ENCODE measurements at places on chromosomes 4 and X. TPM values are rescaled to one million over a fixed set of nuclear protein-coding genes. Genes with fewer than 3 reads are reported as not detected.
A peak's percentile ranks its signal among the peaks of the same experiment; 100 is the strongest.

DNA sequence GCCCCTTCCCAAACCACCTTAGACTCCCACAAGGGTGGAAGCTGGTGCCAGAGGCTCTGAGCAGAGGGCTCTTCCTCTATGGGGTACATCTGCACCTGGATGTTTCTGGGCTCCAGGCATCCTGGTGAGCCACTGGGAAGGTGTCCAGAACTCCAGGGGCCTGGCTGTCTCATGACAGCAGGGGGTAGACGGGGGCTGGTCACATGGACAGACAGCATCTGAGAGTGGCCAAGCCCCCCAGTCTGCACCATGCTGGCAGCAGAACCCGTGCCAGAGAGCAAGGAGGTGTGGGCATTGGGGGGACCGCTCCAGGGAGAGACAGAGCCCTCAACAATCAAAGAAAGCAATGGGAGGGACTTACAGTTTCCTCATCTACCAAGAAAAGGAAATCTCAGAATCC is 39.5 kb downstream of the ZFYVE28 start:
- DNase-seq, result no peak
- H3K4me1 ChIP-seq, result no peaks in the 10 kb centered on the region
- H3K27ac ChIP-seq, result no peak overlapping the region
- no peaks in the 10 kb centered on the region for H3K36me3 ChIP-seq
- H3K27me3 ChIP-seq, result no peaks in the 10 kb centered on the region
- no peak overlapping the region for H3K4me3 ChIP-seq

DNA sequence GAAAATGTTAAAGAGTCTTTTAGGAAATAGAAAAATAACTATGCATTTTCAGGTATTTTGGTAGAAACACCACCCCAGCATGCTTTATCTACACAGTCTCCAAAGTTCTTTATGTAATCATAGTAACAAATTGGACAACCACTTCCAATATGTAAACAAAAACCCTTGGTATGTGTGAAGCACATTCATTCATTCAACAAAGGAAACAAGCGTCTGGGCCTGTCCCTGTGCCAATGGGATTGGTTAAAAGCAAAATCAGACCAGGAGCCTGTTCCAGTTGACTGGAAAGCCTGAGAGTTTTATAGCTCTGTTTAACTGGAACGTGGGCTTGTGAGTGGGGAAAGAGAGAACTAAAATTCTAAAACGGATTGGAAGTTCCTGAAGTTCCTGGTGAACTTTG is 41.3 kb upstream of the TENM3 start:
- no peak overlapping the region for H3K4me3 ChIP-seq
- H3K27me3 ChIP-seq, result no peaks in the 10 kb centered on the region
- H3K36me3 ChIP-seq, result no peaks in the 10 kb centered on the region
- no peak overlapping the region for H3K27ac ChIP-seq
- H3K4me1 ChIP-seq, result no peaks in the 10 kb centered on the region

DNA sequence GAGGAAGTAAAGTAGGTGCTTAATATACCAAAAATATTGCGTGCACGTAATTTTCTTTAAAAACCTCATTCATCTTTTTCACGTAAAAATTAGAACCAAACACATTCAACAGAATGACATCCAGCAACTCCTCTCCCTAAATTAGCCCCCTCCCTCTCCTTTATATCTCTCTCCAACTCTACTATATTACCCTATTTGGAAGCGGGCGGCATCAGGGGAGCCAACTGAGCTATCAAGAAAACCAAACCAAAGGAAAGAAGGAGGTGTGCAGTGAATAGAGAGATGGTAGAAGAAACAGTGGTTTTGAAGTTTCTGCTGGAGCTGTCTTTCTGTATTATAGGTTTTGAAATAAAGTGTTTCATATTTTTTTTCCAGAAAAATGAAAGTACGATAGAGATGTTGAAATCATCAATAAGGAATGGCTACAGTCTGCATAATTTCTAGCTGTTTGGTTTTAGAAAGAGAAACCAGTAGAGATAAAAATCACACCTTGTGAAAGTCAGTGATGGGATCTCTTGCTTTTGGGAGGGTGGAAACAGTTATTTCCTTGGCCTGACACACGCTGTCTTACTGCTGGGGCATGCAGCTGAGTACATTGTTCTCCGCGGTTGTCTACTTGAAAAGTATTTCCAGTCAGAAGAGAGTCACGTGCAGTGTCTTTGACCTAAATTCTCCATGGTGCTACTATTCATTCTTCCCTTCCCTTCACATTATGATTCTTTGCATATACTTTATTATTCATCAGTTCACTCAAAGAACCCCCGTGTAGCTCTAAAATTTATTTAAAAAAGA is 94.1 kb upstream of the WDR17 start:
- no peaks in the 10 kb centered on the region for H3K4me1 ChIP-seq
- H3K4me3 ChIP-seq, result no peak overlapping the region
- no peak overlapping the region for H3K27ac ChIP-seq
- DNase-seq, result no peak
- no peaks in the 10 kb centered on the region for H3K36me3 ChIP-seq

Gene USP27X
- 4.3 TPM for total RNA-seq

DNA sequence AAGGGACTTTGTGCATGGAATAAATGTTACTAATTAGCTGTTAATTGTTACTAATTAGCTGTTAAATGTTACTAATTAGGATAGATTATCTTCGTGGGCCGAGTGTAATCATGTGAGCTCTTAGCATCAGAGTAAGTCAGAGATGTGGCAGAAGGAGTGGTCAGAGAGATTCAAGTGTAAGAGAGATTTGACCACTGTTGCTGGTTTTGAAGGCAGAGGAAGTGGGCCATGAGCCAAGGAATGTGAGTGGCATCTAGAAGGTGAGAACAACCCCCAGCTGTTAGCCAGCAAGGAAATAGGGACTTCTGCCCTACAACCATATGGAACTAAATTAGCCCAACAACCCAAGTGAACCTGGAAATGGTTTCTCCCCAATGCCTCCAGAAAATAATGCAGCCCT is 28.2 kb downstream of the ODAPH start:
- no peak overlapping the region for H3K27ac ChIP-seq
- no peaks in the 10 kb centered on the region for H3K36me3 ChIP-seq
- no peak for DNase-seq
- H3K27me3 ChIP-seq, result no peaks in the 10 kb centered on the region
- no peaks in the 10 kb centered on the region for H3K4me1 ChIP-seq
- no peak overlapping the region for H3K4me3 ChIP-seq

DNA sequence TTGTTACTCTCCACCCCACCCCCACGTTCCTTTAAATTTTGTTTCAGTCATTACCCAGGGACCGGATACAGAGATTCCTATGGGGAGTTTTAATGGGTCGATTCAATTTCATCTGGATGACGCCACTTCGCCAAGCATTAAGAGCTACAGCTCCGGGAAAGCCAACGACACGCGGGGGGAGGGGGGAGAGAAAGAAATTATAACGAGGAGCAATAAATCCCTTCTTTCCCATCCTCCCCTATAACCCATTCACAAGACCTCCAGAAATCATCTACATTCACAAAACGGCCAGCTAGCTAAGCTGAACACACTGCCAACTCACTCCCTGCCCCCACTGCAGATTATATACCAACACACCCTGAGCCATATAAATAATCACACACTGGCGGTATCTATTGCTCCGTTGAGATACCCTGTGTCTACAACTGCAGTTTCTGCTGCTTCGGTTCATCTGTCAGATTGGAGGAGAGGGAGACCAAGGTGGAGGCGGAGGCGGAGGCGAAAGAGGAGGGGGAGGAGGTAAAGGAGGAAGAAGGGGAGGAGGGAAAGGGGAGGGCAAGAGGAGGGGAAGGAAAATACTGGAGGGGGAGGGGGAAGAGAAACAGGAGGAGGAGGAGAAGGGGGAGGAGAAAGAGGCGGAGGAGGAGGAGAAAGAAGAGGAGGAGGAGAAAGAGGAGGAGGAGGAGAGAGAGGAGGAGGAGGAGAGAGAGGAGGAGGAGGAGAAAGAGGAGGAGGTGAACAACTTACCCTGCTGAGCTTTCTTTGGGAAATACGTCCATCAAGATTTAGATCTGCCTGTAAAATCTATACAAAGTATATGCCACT is 113.9 kb upstream of the VAMP7 start:
- DNase-seq, result peak; percentile 78
- no peaks in the 10 kb centered on the region for H3K27me3 ChIP-seq
- H3K27ac ChIP-seq, result peak overlapping the region; percentile 49
- no peaks in the 10 kb centered on the region for H3K36me3 ChIP-seq

GRCh38 chr4:6002926-6003325 is 15.3 kb downstream of the C4orf50 start:
- peak; percentile 5 for DNase-seq
- H3K27me3 ChIP-seq, result peaks cover 13% of the 10 kb centered on the region
- H3K27ac ChIP-seq, result no peak overlapping the region
- H3K4me3 ChIP-seq, result no peak overlapping the region

DNA sequence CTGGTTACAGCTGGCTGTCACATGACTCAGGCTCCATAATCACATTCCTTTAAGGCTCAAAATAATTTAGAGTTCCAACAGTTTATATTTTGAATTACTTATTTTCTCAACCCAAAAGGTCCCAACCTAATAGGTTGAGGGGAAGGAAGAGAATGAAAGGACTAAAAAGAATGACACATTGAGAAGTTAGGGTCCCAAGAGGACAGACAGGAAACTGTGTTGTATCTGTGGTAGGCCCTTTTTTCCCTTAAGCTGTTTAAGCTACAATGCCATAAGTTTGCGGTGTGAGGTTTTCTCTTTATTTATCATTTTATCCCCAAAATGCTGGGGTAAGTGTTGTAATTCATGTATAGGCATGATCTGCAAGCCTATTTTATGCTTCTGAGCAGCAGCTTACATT is 290.2 kb downstream of the ZNF674 start:
- H3K36me3 ChIP-seq, result no peaks in the 10 kb centered on the region
- no peak for DNase-seq
- H3K27ac ChIP-seq, result no peak overlapping the region
- no peaks in the 10 kb centered on the region for H3K4me1 ChIP-seq
- no peak overlapping the region for H3K4me3 ChIP-seq

DNA sequence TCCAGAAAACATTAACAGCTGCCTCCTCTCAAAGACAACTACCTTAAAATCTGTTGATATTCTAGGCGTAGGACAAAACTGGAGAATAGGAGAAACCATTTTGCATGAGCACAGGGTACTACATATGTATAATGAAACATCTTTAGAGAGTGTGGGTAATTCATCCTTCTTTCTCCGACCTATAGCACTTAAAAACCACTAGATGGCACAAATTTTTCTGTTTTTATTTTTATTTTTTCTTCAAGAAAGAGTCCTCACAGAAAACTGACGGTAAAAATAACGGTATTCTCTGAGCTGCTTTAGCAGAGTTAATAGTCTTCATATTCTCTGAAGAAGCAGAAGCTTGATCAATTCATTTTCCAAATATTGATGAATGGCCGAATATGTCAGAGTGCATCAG is 14.6 kb downstream of the SMIM31 start:
- no peak overlapping the region for H3K4me3 ChIP-seq
- DNase-seq, result no peak
- no peak overlapping the region for H3K27ac ChIP-seq
- H3K27me3 ChIP-seq, result no peaks in the 10 kb centered on the region
- H3K4me1 ChIP-seq, result no peaks in the 10 kb centered on the region

- no peak for DNase-seq
- H3K27ac ChIP-seq, result no peak overlapping the region
- no peaks in the 10 kb centered on the region for H3K36me3 ChIP-seq
- H3K4me1 ChIP-seq, result no peaks in the 10 kb centered on the region
- no peaks in the 10 kb centered on the region for H3K27me3 ChIP-seq
Observed at GRCh38 chr4:60652933-60653332, 547.2 kb upstream of the ADGRL3 start.

All from kidney (tissue), 22 donors.